Neural crest cell (in vitro differentiated cells): ENCODE measurements at places on chromosomes 5 and 9.

- no peak for DNase-seq
Observed at GRCh38 chr9:126420135-126420534, 93.5 kb downstream of the MVB12B start.

- no peak for DNase-seq
Observed at GRCh38 chr9:135034106-135034505, 53.4 kb upstream of the OLFM1 start.

DNA sequence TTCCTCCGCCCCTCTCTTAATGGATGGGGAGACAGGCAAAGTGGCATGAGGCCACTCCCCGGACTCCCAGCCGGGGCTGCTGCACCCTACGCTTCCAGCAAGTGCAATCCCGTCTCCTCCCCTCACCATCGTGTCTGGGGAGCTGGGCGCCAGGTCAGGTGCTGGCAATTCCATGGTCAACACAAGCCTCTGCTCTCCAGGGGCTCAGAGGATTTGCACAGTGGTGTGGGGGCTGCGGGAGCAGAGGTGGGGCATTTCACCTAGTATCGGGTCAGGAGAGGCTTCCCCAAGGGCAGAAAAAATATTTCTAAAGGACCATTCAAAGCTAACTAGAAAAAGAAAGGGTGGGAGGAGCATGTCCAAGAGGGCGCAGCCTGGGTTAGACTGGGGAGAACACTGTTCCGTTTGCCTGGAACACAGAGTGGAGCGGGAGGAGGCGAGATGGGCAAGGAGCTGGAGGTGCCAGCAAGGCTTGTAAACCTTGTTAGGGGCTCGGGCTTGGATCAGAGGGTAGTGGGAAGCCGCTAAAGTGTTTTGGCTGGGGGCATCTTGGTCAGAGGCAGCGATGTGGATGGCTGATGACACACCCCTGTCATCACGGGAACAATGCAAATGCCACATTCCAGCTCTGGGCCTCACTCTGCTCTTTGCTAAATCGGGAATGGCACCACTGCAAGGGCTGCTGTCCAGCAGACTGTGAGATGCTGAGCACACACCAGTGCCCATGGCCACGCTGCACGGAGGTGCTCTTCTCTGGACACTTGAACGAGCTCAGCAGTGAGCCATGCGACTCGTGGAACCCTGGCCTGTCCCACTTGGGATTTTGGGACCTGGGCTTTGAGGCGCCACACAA lies 191.7 kb downstream of the CDK5RAP2 start:
- DNase-seq: no peak

GRCh38 chr5:11898787-11899186 lies 5.5 kb downstream of the CTNND2 start:
- DNase-seq: no peak

DNA sequence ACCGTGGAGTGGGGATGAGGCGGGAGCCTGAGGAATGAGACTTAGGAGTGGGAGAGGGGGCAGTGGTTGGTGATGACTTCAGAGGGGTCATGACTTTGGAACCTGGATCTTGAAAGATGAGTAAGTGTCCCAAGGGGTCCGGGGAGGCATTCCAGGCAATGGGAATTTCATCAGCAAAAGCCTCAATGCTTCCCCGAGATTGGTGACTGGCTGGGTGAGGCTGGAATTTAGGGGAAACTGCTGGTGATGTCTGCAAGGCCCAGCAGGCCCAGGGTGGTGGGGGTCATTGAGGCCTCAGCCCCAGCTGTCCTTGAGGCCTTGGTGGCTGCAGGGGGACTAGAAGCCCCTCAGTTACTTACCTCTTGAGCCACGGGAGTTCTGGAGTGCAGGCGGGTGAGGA lies 7.5 kb downstream of the NDST1 start:
- DNase-seq: no peak

- DNase-seq: no peak
Observed at GRCh38 chr5:93909356-93909755, 168.0 kb upstream of the POU5F2 start.

- DNase-seq: no peak
Observed at GRCh38 chr9:3001311-3001710, 157.4 kb upstream of the PUM3 start.

DNA sequence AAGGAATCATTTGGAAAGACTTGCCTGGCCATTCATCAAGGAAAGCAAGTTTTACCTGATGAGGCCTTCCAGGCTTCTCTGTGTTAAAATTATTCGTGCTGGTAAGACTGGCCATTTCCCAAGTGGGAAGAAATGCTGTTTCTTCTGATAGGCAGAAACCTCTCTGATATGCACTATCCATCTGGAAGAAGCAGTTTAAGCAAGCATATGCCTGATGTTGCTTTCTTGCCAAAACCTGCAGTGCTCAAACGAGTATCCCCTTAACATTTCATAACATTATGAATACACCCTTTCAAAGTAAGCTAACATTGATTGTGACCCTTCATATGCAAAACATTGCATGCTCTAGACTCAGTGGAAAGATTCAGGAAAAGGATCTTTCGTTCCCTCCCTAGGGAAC lies 36.0 kb upstream of the PRLR start:
- no peak for DNase-seq

DNA sequence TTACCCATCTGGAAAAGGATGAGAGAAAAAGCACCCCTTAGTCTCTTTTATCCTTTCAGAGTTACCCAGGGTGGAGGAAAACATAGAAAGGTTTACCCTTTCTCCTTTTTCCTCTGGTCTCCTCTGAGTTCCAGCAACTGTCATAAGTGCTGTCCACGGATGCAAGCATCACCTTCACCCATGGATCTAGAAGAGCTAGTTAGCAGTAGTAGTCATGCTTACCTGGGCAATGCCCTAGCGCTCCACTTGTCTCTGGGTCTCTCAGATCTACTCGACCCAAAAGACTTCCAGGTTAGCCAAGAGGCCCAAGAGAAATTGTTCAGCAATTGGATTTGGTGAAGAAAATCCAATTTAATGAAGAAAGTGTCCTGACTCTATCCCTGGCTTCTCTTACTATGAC lies 656.2 kb upstream of the PTPRD start:
- DNase-seq: no peak

- no peak for DNase-seq
Observed at GRCh38 chr9:88533951-88534455, 975 bp upstream of the NXNL2 start.

GRCh38 chr5:117118499-117118898 lies 543.9 kb upstream of the SEMA6A start:
- DNase-seq: no peak
